AG10803 (cell line): ENCODE measurements at places on chromosomes 16 and 17.

DNA sequence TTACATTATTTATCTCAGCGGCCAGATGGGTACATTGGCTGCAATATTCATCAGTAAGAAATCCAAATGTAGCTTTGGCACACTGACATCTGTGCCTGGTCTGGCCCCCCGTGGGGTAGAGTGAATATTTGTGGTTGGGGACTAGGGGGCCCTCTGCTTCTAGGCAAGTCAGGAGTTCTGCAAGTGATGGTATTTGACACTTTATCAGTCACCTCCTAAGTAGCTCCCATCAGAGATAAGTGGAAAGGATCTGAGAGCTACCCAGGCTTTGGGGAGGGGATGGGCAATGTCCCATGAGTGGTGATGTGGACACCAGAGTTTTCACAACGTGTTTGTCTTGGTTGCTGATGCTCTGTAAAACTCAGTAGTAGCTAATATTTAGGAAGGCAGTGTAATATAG lies 609.9 kb upstream of the RBFOX1 start:
- no peak for DNase-seq

DNA sequence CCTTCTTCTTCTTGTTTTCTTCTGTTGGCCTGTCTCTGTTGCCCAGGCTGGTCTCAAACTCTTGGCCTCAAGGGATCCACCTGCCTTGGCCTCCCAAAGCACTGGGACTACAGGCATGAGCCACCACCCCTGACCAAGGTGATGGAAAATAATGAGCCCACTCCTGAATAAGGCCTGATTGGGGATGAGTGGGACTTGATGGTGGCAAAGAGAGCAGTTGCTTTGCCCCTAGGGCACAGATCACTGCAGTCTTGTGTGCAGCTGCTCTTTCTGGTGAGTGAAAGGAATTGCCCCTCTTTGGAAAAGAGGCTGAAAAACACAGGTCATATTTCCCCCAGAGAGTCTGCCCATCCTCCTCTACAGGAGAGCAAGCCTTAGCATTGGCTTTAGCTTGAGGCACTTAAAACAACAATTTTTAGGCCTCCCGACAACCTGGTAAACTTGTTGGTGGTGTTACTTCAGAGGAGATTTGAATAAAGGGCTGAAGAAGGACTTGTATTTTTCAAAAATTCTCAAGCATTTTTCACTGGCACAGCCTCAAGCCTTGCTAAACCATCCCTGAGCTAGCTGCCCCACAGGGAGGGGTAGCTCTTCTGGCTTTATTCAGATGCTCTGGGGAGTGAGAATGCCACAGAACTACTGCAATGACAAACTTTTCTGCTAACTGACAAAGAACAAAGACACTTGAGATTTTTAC lies 6.1 kb upstream of the PDP2 start:
- peak; percentile 71 for DNase-seq

GRCh38 chr16:83968891-83969649 lies 1.0 kb downstream of the NECAB2 start:
- DNase-seq: no peak

DNA sequence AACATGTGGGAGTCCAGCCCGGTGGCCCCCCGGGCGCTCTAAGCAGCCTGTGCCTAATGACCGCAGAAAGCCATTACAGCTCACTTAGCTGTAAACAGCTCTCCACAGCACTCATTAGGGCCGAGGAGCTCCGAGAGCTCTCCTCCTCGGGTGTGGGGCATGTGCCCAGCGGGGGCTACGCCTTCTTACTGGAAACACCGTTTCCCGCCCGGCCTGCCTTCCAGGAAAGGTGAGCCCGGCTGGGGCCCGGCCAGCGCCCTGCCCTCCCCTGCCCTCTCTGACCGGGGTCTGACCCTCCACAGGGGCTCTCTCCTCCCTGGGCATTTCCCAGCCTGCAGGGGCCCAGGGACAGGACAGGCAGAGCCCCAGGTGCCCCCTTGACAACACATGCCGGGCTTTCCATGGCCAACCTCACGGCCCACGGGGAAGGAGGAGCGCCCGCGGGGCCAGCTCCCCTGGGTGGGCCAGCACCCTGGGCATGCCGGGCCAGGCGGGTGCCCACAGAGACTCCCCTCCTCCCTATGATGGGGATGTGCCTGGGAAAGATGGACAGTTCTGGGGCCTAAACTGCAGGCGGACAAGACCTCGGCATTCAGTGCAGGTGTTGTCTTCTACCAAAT lies 72.6 kb downstream of the SDK2 start:
- DNase-seq: no peak
